Vagina (tissue), 2 donors: ENCODE measurements at places on chromosomes 5 and 9.

DNA sequence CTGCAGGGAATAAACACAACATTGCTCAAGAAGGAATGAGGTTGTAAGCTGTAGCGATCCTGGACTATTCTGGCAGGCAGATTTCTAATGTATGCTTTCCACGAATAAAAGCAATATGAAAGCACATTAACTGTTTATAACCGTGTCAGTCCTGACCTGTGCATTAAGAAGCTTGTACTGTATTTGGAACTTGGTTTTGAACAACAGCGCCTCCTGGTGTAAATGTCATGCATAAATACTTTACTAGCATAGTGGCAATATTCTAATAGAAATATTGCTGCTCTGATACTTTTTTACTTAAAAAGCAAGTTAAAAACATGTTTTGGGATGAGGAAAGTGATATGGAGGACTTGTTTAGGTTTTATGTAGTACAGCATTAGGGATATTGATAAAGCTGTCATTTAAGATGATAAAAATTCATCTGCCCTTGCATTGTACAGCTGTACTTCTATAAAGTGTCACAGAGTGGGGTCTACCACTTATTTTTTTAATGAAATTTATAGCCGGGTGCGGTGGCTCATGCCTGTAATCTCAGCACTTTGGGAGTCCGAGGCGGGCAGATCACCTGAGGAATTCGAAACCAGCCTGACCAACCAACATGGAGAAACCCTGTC is 70.7 kb upstream of the GNE start:
- H3K27me3 ChIP-seq, result no peaks in the 10 kb centered on the region
- peaks cover 4% of the 10 kb centered on the region for H3K4me1 ChIP-seq
- no peak overlapping the region for H3K27ac ChIP-seq
- DNase-seq, result no peak
- no peak overlapping the region for H3K4me3 ChIP-seq
- H3K36me3 ChIP-seq, result no peaks in the 10 kb centered on the region

DNA sequence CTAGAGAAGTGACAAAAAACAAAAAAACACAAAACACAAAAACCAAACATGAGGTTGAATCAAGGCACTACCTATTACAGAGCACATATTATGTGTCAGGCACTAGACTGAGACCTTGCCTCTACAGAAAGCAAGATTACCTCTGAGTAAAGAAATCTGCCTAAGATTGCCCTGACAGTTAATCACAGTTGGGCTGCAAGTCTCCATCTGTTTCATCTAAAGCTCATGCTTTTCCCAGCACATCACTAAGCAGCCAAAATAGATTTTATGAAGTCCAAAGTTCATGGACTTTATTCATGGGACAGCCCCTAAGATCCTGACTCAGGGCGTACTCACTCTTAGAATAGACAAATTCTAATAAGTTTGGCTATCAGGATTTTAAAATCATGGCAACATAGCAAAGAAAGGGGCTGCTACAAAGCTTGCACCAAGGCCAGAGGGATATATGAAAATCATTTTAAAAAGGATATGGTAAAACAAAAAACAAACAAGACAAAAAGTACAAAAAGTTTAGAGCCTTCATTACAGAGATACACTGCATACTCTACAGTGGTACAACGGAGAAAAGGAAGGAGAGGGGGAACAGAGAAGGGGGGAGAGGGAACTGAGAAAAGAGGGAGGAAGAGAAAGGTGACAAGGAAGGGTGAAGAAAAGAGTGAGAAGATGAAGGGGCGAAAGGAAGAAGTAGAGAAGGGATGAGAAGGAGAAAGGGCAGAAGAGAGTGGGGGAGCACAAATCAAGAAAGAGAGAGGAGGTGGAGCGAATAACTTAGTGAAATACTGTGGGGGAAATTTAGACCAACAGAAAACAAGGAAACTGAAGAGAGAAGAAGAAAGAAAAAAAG is 58.2 kb downstream of the RICTOR start:
- H3K36me3 ChIP-seq, result peaks cover 9% of the 10 kb centered on the region
- H3K27me3 ChIP-seq, result no peaks in the 10 kb centered on the region
- no peak overlapping the region for H3K4me3 ChIP-seq
- peaks cover 26% of the 10 kb centered on the region for H3K4me1 ChIP-seq
- no peak for DNase-seq
- peak overlapping the region; percentile 60 for H3K27ac ChIP-seq

DNA sequence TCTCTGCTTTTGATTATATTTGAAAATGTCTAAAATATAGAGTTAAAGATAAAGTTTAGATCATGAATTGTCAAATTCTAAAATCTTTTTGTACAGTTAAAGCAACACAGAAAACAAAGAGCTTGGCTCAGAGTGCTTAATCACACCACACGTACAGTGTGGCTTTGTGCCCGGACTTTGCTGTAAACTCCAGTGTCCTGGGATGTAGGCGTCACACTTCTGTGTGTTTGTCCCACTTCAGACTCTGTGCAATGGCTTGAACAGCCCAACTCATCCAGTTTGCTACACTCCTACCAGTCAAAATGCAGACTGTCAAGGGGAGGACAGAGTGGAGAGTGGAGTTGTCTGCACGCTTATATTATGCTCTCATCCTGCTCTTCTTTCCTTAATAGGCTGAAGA is 45.3 kb downstream of the SMARCA2 start:
- H3K27me3 ChIP-seq, result no peaks in the 10 kb centered on the region
- H3K4me3 ChIP-seq, result no peak overlapping the region
- no peak for DNase-seq

DNA sequence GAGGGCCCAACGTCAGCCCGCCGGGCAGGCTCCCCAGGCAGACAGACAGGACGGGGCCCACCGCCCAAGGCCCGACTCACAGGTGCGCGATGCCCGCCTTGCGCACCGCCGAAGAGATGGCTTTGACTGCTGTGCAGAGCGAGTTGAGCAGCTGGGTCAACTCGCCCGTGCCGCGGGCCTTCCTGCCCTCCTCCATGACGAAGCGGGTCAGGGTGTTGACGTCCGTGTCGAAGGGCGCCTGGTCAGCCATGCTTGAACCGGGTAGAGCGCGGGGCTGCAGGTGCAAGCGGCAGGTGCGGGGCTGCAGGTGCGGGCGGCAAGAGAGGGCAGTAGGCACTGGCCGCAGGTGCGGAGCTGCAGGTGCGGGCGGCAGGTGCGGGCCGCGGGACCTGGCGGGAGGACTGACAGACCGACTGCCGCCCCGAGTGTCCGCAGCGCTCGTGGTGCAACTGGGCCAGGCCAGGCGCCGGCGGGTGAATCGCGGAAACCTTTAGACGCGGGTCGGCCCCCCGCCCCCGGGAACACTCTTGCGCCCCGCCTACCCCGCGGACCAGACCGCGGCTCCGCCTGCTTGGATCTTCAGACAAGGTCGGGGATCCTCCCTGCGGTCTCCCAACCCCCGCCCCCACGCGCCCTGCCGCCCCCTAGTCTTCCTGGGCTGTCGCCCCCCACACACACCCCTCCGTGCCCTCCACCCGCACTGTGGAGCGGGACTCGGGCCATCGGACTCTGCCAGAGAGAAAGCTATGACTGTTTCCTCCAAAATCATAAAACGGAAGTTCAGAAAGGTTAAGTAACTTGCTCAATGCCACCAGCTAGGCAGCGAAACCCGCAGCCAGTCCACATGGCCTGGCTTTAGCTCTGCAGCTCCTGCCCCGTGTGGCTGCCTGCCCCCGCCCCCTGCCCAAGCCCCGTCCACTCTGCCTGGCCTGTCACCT is at the start of gene FBP1:
FBP1 (minus strand) TSS at position 458 of the 938 bp plus-strand sequence; CDS start at position 250, 208 bp downstream.
- peak within 1 kb of the TSS; percentile 50 for H3K4me3 ChIP-seq
- peaks cover 9% of the 10 kb centered on the region for H3K4me1 ChIP-seq
- DNase-seq, result no peak
- no peak within 1 kb of the TSS for H3K27ac ChIP-seq

- no peak overlapping the region for H3K27ac ChIP-seq
- H3K4me3 ChIP-seq, result no peak overlapping the region
Observed at GRCh38 chr9:137478962-137479861, 20.1 kb upstream of the NSMF start.

DNA sequence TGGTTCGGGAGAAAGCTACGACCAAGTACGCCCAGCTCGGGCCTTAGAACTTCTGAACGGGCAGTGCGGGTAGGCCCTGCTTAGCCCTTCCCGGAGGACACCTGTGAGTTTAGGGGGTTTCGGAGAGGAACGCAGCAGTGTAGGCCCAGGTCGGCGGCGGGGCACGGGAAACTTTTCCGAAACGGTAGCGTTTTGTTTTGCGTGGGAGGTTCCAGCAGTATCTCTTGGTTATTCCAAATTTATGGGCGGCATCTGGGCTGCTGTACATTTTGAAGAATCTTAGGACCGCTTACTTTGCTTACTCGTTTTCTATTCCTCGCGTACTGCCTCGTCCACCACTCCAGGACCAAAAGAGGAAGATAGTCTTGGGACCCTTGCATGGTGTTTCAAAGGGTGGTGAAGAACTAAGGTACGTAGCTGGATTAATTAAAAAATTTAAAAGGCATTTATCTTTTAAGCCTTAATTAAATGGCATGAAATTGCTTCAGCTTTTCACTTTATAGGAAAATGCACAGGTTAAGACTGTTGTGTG is 492 bp downstream of the TENT2 start:
- H3K4me1 ChIP-seq, result peaks cover 19% of the 10 kb centered on the region
- H3K36me3 ChIP-seq, result peaks cover 5% of the 10 kb centered on the region
- peak overlapping the region; percentile 80 for H3K27ac ChIP-seq
- no peaks in the 10 kb centered on the region for H3K27me3 ChIP-seq

GRCh38 chr9:12703996-12704395 is 10.8 kb downstream of the TYRP1 start:
- no peaks in the 10 kb centered on the region for H3K27me3 ChIP-seq
- H3K36me3 ChIP-seq, result no peaks in the 10 kb centered on the region

DNA sequence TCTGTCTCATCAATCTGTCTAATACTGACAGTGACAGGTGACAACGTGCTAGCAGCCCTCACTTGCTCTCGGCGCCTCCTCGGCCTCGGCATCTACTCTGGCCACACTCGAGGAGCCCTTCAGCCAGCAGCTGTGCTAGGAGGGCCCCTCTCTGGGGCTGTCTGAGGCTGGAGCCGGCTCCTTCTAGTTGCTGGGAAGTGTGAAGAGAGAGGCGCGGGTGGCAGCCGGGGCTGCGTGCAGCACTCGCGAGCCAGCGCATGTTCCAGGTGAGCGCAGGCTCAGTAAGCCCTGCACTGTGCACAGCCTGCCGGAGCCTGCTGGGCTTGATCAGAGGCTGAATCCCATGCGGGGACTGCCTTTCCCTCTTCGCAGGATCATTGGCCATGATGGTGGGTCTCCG is 330.7 kb downstream of the CDH10 start:
- no peak overlapping the region for H3K4me3 ChIP-seq
- no peaks in the 10 kb centered on the region for H3K4me1 ChIP-seq
- no peaks in the 10 kb centered on the region for H3K36me3 ChIP-seq
- no peaks in the 10 kb centered on the region for H3K27me3 ChIP-seq
- no peak overlapping the region for H3K27ac ChIP-seq

DNA sequence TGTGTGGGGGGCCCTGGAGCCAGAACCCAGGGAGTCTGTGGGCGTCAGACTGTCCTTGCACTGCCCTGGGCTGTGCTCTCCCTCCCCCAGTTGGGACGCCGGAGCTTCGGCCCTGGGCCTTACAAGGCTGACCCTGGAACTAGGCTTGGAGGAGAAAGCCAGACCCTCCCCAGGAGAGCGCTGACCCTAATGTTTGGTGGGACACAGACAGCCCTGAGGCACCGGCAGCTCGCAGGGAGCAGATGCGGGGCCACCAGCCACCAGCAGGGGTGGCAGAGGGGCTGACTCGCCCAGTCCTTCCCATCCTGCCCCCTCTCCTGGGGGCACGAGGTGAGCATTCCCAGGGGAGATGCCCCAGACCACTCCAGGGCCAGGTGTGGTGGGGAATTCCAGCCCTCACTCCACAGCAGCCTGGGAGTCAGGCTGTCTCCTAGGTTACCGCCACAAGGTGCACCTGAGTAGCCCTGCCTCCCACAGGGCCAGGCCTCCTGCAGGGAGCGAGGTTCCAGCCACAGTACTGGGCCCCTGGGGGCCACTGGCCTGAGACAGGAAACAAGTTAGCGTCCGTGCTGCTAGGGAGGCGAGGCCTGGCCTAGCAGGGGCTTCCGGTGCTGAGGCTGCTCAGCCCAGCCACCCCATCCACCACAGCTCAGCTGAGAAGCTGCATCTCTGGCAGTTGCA is 134.6 kb downstream of the OLFM1 start:
- peaks cover 12% of the 10 kb centered on the region for H3K4me1 ChIP-seq
- no peak for DNase-seq
- H3K4me3 ChIP-seq, result no peak overlapping the region

DNA sequence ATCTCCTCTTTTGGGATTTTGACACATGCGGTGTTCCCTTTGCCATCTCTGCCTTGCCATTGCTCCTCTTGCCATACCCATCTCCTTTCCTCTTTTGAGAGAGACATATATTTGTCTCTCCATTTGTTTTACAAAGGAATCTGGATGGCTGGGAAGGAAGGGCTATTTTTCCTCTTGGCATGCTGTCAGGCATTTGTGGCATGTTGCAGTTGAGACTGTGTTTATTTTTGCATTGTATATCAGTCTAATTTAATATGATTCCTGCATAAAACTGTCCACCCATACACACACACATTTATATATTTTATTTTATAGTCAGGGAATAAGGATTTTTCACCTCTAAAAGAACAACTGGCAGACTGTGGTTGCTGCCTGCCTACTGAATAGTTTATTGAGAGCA is 1105.8 kb upstream of the SEMA6A start:
- H3K27ac ChIP-seq, result no peak overlapping the region
- no peak overlapping the region for H3K4me3 ChIP-seq
- no peak for DNase-seq
- no peaks in the 10 kb centered on the region for H3K4me1 ChIP-seq

DNA sequence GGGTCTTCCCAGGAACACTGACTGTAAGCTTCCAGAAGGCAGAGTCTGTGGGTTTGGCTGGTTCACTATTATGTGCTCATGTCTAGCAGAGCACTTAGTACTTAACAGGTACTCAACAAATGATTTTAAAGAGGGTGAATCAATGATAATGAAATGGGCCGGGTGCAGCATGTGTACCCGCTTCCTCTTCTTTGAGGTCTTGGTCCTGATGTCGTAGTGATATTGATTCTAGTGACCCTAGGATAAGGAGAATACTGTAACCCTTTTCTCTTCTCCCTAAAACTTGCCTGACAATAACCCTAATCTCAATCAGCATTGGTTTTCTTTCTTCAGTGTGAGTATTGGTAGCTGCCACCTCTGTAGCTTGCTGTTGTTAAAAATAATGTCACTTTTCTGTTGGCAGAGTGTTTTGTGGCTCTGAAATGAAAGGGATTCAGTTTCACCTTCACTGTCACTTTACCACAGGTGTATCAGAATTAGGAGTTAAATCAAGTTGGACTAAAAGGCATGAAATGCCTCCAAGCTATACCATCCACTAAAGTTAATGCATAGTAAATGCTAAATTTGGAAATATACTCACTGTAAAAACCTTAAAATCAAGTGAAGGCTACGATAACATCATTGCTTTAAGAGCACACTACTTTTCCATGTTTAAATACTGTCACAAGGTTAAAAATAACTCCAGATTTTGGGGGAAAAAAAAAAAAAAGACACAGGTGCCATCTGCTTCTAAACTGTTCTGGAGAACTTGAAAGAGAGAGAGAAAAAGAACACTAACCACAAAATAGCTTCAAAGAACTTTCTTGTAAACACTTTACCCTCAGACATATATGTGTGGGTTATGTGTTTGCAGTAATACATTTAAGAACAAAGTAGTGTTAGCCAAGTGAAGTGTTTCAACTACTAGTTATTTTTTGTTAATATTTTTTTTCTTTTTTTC is 6.0 kb downstream of the CAMK4 start:
- H3K27me3 ChIP-seq, result no peaks in the 10 kb centered on the region
- H3K4me1 ChIP-seq, result no peaks in the 10 kb centered on the region
- no peaks in the 10 kb centered on the region for H3K36me3 ChIP-seq
- H3K4me3 ChIP-seq, result no peak overlapping the region
- H3K27ac ChIP-seq, result no peak overlapping the region
- no peak for DNase-seq

GRCh38 chr9:97504381-97505216 is 3.1 kb downstream of the TMOD1 start:
- no peaks in the 10 kb centered on the region for H3K36me3 ChIP-seq
- H3K27me3 ChIP-seq, result no peaks in the 10 kb centered on the region
- peak overlapping the region; percentile 97 for H3K27ac ChIP-seq
- peak overlapping the region; percentile 80 for H3K4me3 ChIP-seq
- peaks cover 38% of the 10 kb centered on the region for H3K4me1 ChIP-seq
- DNase-seq, result no peak
